ENCODE measurements at places on chromosomes 16 and 17.

GRCh38 chr17:78384479-78385175 lies 6.2 kb downstream of the PGS1 start:
- DNase-seq: no peak

GRCh38 chr16:17312094-17312710 lies 158.6 kb downstream of the XYLT1 start:
- no peak for DNase-seq

GRCh38 chr17:27492470-27492869 lies 36.2 kb downstream of the KSR1 start:
- no peak for DNase-seq

DNA sequence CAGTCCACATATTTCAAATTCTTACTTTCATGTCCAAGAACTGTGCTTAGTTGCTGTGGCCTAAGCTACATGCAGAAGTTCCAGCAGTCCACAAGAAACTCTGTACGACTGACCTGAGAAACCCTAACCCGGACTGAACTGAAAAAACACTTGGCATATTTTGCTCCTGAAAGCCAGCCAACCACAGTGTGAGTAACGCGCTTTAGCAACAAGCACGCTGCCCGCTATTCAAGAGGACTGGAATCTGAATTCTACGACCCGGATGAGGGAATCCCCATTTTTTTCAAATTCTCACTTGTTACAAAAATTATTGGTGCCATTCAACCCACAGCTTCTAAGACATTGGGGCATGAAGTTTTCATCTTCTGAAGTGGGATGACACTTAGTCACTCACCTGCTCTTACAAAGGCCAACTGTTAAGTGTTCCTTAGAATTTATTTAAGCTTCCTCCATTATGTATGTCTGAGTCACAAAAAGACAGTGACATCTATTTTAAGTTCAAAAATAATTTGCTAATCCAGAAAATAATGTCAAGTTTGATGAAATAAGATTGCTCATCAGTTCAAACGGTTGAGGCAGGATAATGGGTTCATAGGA lies 78.7 kb downstream of the CDYL2 start:
- DNase-seq: no peak

GRCh38 chr17:73625991-73626673 lies 18.1 kb downstream of the SDK2 start:
- no peak for DNase-seq

GRCh38 chr16:51716195-51716594 lies 565.1 kb upstream of the SALL1 start:
- no peak for DNase-seq

DNA sequence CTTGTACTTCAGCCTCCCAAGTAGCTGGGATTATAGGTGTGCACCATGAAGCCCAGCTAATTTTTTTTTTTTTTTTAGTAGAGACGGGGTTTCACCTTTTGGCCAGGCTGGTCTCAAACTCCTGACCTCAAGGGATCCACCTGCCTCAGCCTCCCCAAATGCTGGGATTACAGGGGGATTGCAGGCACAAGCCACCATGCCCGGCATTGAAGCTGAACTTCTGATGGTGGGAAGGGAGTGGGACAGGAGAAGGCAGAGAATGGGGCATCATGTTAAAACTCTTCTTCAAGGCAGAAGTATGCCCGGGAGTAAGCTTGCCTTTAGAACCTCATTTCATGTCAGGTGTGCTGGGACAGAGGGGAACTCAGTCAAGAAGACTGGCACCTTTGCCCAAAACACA lies 48.6 kb upstream of the ZFHX3 start:
- DNase-seq: no peak

GRCh38 chr16:79607587-79607986 lies 7.0 kb upstream of the MAF start:
- DNase-seq: no peak

- DNase-seq: no peak
Measured at GRCh38 chr17:4559966-4560365, 411 bp downstream of the GGT6 start.

DNA sequence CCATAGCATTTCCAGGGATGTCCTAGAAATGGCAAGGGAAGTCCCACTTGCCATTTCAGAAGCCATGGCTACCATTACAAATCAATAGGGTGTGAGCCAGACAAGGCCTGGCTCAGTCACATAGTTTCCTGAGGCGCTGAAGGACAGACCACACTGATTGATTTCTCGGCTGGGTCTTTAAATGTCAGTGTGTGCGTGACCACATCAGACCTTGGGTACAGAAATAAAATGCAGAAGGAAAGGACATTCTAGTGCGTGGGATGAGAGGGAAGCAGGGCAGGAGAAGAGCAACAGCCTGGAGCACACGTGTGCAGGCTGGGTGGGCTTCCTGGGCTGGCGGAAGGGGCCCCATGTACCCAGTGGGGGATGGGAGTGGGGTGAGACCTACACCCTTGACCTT lies 58.7 kb upstream of the LYRM9 start:
- no peak for DNase-seq

DNA sequence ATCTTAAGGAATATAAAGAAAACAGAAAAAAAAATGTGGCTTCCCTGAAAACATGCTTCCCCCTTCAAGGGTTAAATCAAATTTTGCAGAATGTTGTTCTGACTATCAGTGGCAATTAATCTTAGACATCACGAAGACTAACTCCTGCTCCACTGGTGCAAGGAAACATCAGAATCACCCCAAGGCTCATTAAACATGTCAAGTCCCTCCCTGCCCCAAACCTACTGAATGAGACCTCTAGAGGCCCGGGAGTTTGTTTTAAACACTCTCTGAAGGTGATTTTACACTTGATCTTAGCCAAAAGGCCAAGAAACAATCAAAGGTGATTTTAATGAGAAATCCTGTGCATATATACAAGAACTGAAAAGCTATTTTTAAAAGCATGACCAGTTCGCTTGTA lies 18.3 kb downstream of the PSME3IP1 start:
- DNase-seq: no peak

DNA sequence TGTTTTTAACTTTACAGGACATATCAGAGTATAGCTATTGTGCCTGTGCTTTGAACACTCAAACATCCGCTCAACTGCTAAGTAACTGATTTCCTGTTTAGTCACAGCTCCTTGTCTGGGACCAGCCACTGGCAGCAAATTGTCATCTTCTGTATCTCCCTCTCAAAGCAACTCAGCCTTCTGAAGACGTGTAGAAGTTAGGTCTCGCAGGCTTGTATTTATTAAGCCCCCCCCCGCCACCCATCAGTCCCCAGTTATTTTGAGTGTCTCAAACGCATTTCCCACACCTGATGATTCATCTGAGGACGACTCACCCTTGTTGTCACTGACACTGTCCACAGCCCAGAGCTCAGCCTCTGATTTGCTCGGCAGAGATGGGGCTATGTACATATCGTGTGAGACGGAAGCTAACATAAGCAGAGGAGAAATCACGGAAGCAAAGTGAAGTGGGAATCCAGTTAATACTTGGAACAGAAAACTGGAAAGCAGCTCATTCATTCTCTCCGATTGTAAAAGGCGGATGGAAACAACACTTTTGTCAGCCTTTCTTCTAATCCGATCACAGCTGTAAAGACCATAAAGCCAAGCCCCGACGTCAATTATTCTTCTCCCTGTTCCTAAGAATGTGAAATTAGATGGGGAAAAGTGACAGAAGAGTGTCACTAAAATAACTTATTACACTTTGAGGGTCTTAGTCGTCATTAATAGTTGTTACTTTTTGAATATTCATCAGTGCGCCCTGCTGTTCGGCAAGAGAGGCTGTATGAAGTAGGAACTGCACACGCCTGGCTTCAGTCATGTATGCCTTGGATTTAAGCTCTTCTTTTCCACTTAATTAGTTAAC lies 64.2 kb downstream of the PITPNC1 start:
- DNase-seq: peak; percentile 61

DNA sequence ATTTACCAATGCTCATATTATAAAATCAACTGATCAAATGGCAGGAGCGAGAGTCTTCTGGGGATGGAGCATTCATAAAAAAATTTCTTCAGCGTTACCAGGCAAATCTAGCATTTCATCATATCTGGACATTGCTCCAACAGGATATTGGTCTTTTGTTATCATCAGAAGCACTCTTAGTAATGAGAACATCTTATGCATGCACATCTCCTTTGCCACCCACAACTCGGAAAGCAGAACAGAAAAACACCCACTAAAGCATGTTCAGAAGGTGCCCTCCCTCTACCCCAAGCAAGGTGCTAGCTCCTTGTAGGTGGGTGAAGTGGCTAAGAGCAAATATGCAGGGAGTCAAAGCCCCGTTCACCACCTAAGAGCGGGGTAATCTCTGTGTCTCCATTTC lies 18.9 kb downstream of the ARHGAP17 start:
- DNase-seq: no peak

DNA sequence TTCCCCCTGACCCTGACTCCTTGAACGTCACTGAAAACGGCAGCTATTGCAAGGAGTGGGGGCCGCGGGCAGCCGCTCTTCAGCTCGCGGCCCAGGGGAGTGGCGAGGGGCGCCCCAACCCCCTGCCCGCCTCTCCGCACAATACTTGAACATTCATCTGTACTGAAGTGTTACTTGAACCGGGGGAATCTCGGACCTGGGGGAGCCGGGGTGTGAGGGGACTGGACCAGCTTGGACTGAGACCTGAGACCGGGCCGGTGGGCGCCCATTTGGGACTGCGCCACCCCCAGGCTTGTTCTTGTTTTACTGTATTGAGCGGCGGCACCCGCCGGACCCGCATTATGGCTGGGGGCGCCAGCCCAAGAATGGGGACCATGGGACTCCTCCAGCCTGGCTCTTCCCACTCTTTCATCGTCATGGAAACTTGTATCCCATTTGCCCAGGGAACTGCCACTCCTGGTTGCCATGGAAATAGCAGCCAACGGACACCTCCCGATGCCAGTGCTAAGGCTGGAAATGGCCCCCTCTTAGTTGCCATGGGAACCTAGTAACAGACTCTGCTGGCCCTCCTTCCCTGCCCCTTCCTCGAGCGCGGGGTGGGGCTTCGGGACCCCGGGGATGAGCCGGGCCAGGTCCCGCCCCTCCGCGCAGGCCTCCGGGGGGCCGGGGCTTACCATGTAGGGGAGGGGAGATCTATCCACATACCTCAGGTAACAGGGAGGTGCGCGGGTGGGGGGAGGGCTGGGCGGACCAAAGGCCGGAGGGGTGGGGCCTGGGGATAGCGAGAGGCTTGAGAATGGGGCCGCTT lies 805 bp upstream of the ORAI3 start:
- no peak for DNase-seq

GRCh38 chr17:31052187-31052889 lies 42.4 kb upstream of the NF1 start:
- DNase-seq: no peak

GRCh38 chr17:52383493-52384100 lies 225.1 kb upstream of the CA10 start:
- no peak for DNase-seq

GRCh38 chr16:4270091-4270490 lies 2.7 kb downstream of the TFAP4 start:
- DNase-seq: no peak

DNA sequence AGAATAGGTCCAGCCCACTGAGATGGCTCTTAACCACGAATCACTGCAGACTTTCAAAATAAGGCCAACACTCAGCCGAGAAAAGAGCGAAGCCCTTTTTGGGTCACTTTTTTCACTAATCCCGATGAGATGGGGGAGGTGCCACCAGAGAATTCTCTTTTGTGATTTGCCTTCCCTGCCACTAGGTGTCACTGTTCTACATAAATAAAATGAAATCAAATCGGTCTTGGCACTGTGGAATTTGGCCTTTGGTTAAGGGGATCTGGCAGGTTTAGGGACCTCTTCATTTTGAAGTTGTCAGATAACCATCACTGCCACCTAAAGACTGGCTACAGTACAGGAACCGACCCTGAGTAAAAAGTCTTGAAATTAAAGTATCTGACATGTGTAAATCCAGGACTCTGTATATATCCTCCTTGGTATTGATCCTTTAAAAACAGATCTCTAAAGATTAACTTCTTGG lies 147.0 kb downstream of the HS3ST4 start:
- no peak for DNase-seq

DNA sequence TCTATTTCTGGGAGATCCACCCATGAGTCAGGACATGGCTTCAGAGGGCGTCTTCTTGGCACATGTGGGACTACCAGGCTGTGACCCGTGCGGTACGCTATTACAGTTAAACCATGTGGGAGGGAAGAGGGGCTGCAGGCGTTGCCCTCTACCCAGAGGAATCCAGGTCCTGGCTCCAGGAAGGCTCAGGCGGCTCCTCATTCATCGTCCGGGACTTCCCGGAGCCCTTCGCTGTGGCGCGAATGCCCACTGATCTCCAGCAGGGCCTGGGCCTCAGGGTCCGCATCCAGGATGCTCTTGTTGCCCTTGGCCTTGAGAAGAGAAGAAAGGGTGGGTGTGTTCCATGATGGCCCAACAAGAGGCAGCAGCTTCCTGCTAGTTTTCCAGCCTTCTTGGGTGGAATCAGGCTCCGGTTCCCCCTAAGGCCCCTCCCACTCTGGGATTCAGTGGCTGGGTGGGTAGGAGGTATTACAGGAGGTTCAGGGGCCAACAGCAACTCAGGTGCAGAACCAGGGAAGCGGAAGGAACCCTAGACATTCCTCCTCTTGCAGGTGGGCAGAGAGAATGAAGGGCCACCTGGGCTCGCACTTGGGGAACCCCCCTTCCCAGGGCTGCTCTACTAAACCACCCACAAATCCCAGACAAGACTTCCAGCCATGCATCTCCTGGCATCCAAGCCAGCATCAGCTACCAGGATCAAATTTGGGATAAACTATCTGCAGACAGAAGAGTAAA lies 24.6 kb downstream of the MEAK7 start:
- DNase-seq: no peak

DNA sequence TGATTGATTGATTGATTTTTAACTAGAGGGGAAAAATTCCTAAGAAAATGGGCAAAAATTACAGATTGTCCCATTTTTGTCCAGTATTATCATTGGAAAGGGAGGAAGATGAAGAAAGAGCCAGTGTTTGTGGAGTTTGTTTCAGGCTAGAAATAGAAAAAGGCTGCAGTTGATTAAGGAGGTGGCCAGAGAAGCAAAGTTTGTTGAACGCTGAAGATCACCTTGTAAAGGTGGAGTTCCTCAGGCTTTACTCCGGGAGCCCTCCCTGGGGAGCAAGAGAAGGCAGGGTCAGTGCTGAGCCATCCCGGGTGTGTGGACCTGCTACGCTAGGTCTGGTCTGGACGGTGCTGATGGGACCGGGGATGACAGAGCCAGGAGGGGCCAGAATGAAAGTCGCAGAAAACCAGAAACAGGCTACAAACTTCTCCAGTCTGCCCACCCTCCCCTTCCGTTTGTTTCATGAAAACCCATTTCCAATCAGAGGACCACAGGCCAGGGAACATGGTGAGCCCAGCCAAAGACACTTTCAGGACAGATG lies 222.6 kb upstream of the FOXF1 start:
- no peak for DNase-seq

DNA sequence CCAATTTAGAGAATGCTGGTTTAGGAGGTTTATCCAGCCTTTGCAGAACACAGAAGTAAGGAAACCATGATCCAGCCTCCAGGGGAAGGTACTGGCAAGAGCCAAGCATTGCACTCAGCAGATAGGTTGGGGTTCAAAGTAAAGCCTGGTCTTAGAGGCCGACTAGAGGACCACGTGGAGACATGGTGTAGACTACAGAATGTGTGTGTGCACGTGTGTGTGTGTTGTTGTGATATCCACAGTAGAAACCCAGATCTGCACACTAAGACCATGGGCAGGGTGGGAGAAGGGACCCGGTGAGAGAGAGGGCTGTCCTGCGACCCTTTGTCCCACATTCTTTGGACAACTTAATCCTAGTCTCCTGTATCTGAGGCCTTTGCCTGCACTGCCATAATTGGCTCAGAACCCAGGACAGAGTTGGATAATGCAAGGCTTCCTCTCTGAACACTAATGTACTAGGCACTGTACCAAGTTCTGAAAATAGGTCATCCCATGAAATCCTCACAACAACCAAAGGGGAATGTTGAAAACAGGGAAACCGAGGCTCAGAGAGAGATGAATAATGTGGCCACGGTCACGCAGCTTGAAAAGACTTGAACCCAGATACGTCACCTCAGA lies 325.1 kb upstream of the HSBP1 start:
- DNase-seq: no peak
